H9 (cell line): ENCODE measurements at places on chromosomes 2 and 18. TPM values are rescaled to one million over a fixed set of nuclear protein-coding genes. Genes with fewer than 3 reads are reported as not detected.
A peak's percentile ranks its signal among the peaks of the same experiment; 100 is the strongest.

- no peak for DNase-seq
These were observed 113.7 kb upstream of the ZFP36L2 start for GRCh38 chr2:43340066-43340465.

GRCh38 chr18:48802543-48803290 is 148.0 kb downstream of the SMAD7 start:
- peak; percentile 23 for DNase-seq

DNA sequence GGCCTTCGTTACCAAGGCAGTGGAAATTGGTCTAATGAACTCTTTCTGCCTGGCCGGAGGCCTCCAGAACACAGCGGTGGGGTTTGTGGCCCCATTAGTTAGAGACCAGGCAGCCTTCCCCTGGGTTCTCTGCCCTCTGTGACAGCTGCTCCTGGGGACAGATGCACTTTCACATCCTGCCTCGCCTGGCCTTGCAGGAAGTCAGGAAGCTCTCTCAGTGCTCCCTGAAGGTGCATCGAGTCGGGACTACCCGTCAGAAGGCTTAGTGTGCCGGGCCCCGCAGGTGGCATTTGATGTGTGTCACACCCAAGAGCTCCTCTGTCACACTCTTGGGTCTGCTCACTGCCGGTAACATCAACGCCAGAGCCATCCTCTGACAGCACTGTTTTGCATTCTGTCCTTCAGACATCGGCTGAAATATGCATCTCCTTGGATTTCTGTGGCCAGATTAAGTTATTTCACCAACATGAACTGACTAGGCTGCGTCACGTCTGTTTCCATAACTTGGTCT is 158.3 kb downstream of the LDLRAD4 start:
- DNase-seq, result no peak

DNA sequence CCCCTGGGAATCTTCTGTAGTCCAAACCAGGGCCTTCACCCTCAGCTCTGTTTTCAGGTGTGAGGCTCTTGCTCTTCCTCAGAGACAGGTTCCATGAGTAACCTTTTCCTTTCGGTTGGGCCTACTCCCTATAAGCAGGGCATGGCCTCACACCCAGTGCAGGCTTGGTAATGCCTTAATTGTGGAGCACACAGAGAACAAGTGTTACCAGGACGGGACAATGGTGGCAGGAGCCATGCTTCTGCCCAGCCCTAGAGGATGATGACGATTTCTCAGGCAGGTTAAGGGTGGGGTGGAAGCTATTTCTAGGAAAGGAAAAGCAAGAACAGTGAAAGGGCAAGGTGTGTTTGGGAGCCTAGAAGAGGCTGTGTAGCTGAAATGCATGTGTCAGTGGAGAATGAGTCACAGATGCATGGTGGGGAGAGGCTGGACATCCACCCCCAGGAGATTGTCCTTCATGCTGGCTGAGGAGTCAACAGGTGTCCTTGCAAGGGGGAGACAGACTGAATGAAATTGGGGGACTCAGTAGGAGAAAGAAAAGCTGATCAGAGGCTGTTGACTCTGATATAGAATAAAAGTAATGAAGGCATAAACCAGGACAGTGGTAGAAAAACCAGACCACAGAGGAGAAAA is 22.0 kb upstream of the SERPINB12 start:
- no peak for DNase-seq

RAB31 gene
- total RNA-seq, result 20.9 and 22.4 TPM in 2 replicates

DNA sequence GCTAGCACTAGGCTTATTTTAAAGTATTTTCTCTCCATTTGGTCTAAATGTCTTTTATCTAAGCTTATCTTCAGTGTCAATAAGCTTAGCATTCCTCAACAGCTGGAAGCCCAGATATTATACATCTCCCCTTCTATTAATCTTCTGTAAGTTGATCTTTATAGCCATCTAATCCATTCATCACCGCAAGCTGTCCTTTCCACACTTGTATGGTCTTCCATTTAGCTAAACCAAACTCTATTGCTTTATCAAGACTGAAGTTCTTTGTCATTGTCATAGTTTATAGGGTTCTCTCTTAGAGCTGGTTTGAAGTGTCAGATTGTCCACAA is 101.3 kb upstream of the GPR45 start:
- DNase-seq, result no peak

- DNase-seq, result no peak
These were observed 157.9 kb upstream of the SCN7A start for GRCh38 chr2:166651991-166652390.

MTA3 gene
- 236 and 253 TPM in 2 replicates for total RNA-seq

- DNase-seq, result peak; percentile 28
These were observed 92.0 kb downstream of the HDAC4 start for GRCh38 chr2:239308661-239309397.

DNA sequence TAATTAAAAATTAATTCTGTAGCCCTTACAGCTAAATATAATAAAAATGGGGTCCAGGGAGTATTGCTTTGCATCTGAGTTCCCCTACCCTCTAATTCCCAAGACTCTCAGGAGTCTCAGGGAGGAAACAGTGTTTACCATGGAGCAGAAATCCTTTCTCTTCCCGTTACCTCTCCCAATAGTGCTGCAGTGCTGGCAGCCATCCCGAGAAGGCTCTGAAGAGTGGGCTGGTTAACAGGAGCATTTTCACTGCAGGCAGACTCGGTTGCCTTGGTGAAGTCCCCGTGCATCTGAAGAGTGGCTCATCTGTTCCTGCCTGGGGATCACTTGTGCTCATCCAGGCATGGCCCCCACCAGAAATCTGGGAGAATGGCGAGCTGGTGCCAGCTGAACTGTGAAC is 41.8 kb upstream of the TMEM178A start:
- DNase-seq, result no peak

- DNase-seq, result no peak
These were observed 528.8 kb downstream of the CMPK2 start for GRCh38 chr2:6336752-6337471.

KDM3A gene
- total RNA-seq, result 24.8 and 28.1 TPM in 2 replicates

MTHFD2 gene
- 186 and 201 TPM in 2 replicates for total RNA-seq

DNA sequence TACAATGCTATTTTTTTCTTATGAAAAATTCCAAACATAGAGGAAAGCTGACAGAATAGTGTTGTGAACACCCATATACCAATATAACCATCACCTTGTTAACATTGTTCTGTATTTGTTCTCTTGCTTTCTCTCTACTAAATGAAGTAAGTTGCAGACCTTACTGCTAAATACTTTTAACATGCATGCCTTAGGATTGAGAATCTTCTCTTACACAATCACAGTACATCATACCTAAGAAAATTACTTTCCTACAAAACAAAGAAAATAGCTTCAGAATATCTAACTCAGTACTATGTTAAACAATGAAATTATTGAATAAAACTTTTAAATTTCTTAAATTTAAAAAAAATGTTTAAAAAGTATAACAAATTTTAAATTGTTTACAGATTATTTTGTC is 136.5 kb downstream of the UBR3 start:
- no peak for DNase-seq

DNA sequence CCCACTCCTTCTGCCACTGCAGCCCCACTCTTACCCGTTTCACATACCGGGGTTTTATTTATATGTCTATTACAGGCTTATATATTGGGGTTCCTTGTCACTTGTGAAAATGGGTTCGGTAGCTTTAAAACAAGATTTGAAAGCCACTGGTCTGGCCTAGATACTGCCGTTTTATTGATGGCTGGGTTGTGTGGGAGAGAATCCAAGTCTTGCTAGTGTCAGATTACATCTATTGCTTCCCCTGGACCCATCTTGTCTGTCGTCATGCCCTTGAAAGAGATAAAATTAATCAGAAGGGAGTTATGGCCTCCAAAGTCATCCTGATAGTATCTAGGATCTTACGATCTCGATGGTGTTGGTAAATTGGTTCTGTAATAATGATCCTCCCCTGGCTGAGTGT is 79.4 kb downstream of the EIPR1 start:
- DNase-seq, result no peak

- DNase-seq, result no peak
These were observed 5.8 kb downstream of the SCTR start for GRCh38 chr2:119518401-119519056.

GRCh38 chr2:128427413-128427755 is 108.7 kb upstream of the HS6ST1 start:
- DNase-seq, result no peak

GRCh38 chr2:117502121-117502520 is 312.4 kb upstream of the DDX18 start:
- no peak for DNase-seq

DNA sequence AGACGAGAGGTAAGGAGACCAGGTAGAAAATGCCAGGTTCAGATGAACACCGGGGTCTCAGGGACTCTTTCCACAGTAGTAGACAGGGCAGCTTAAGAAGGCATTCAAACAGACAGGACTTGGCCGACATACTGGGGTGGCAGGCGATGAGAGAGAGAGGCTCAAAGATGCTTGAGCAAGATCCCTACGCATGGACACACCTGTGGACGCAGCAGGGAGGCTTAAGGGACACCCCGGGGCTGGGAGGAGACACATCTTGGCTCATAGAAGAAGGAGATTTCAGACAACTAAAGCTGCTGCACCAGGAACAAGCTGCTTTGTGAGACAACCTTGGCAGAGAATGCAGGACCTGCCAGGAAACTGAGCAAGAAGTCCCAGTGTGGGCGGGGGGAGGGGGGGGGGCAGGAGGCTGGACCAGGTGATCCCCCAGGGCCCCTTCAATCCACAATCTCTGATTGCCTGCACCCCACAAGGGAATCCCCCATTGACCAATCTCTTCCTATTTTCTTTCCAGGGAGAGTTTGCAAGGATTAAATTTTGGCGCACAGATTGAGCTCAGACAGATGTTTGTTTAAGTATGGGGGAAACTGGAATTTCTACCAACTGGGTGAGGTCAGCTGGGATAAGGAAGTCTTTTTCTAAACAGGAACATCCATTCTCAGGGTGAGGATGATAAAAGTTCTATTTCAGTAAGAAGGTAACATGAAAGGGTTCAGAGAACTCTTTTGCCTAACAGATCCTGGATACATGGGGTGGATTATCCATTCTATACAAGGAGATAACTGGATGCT is 400.7 kb downstream of the NBAS start:
- DNase-seq, result no peak

DSEL gene
- total RNA-seq, result 5.3 and 6.0 TPM in 2 replicates

NXPH2 gene
- 1.3 and 1.8 TPM in 2 replicates for total RNA-seq

- no peak for DNase-seq
These were observed 4.4 kb downstream of the IHH start for GRCh38 chr2:219056176-219056895.
